ENCODE measurements at places on chromosomes 2 and 18. TPM values are rescaled to one million over a fixed set of nuclear protein-coding genes. Genes with fewer than 3 reads are reported as not detected.

The MC4R gene
- not detected for total RNA-seq

The TRPM8 gene
- total RNA-seq, result 0.34 TPM

The PSME4 gene
- 50.8 TPM for total RNA-seq

The CLEC4F gene
- total RNA-seq, result not detected

The SKA1 gene
- total RNA-seq, result 12.6 TPM

The TTLL4 gene
- 29.0 TPM for total RNA-seq

The PCARE gene
- not detected for total RNA-seq

The SLC38A11 gene
- total RNA-seq, result not detected

The RGPD4 gene
- total RNA-seq, result 0.07 TPM

The ROCK1 gene
- total RNA-seq, result 24.5 TPM

The ANTXR1 gene
- total RNA-seq, result 164 TPM

The ERICH2 gene
- not detected for total RNA-seq

The LIPG gene
- 0.17 TPM for total RNA-seq

The OSBPL1A gene
- total RNA-seq, result 20.0 TPM

The AKAIN1 gene
- not detected for total RNA-seq

The RUFY4 gene
- not detected for total RNA-seq

The TGFA gene
- 8.2 TPM for total RNA-seq

The LCT gene
- total RNA-seq, result 0.04 TPM

The NPPC gene
- 0.45 TPM for total RNA-seq

The SNED1 gene
- 1.4 TPM for total RNA-seq

The KDSR gene
- 36.4 TPM for total RNA-seq

The TMEM178A gene
- total RNA-seq, result 0.21 TPM

The C18orf63 gene
- total RNA-seq, result not detected

The ANKRD62 gene
- not detected for total RNA-seq

The SCYGR4 gene
- not detected for total RNA-seq

The ABCB6 gene
- total RNA-seq, result 27.9 TPM

The CCDC141 gene
- total RNA-seq, result not detected

The KLHL14 gene
- total RNA-seq, result not detected

The ABCB11 gene
- total RNA-seq, result 0.06 TPM

The DES gene
- total RNA-seq, result 0.47 TPM

The UGT1A4 gene
- 0.07 TPM for total RNA-seq

The KCNJ3 gene
- total RNA-seq, result not detected

The IL18RAP gene
- total RNA-seq, result not detected

The CACNB4 gene
- 0.19 TPM for total RNA-seq

Measured in A549 treated with dexamethasone at 1 μM for 4 hours (cell line).